ENCODE measurements at places on chromosomes 7 and 10.

GRCh38 chr10:13457958-13458686 is 70.7 kb downstream of the BEND7 start:
- no peak for DNase-seq

GRCh38 chr10:46198516-46198915 is 88.3 kb upstream of the ANTXRL start:
- peak; percentile 21 for DNase-seq

GRCh38 chr7:29479301-29480200 is 84.1 kb upstream of the PRR15 start:
- DNase-seq: no peak

- DNase-seq: peak; percentile 62
These were observed 363.9 kb upstream of the MGMT start for GRCh38 chr10:129102906-129103693.

DNA sequence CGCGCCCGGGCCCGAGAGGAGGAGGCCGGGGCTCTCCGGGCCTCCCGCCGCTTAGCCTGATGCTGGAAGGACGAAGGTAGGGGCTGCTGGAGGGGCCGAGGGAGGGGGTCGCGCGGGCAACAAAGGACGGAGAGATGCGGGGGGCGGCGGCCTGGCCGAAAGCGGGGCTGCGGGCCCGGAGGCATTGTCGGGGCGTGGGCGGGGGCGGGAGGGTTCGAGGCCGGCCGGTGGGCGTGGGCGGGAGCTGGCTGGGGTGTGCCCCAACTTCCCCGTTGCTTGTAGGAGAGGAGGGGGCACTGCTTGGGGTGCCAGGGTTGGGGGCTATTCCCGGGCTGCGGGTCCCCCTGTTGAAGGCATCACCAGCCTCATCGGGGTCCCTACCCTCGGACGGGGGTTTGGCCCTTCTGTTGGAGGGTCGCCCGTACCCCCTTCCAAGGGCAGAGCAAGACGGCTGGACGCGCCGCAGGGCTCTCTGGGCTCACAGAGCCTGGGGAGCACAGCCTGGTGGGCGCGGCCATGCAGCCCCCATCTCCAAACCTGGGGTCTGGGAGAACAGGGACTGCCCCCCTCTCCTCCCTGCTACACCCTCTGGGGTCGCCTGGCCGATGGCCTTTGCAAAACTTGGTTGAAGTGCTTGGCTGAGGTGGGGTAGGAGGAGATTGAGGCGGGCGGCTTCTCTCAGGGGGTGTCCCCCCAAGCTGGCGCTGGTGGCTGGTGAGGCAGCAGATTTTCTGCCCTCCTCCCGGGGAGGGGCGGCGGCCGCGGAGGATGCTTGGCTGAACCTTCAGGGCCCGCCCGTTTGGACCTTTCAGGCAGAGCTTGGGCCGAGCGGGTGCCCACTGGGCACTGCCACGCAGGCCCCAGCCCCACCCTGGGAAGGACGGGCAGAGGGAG is 699 bp downstream of the CLIP2 start:
- DNase-seq: no peak

DNA sequence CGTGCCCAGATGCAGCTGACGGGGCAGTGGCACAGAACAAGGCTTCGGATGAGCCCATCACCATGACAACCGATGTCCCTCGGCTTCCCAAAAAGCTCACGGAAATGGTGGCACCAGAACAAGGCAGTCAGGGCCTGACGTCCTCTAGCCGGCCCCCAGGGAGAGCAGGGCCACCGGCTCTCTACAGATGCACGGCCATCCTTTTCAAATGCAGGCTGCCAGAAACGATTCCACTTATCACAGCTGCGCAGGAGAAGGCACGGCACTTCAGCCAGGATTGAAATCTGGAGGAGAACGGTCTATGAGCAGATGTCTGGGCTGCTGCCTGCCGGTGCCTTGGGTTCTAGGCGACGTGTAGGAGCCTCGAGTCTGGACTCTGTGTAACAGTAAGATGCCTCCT is 223.8 kb downstream of the ZMYND11 start:
- DNase-seq: no peak

DNA sequence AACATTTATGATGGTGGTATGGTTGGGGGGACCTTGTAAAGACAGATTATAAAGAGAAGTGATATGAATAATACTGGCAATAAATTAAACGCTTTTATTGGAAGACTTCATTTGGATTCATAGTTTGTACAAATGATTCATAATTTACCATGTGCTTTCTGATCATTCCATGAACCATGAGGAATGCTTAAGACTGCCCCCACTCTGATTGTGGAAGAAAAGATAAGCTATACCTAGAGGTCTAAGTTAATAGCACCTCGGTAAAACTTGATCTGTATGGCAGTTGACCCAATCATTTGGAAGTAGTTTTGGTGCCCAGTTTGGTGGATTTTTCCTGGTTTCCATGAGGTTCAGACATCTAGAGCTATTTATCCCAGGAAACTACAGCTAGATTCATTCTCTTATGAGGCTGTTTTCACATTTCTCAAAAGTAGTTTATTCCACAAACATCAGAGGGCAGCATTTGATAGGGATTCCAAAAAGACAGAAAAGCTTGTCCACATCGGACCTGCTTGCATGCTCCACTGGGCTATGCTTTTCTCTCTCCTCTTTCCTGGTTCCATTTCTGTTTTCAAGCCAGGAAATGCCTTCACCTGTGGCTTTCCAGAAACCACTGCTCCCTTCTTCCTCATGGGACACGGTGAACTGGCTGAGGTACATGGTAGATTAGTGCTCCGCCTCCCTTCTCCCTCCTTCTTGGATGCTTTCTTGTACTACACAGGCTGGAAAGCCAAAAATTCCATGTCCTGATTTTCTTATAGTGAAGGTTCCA is 29.2 kb downstream of the TFAM start:
- DNase-seq: peak; percentile 89

- no peak for DNase-seq
These were observed 44.9 kb upstream of the CHST15 start for GRCh38 chr10:124138195-124138882.

DNA sequence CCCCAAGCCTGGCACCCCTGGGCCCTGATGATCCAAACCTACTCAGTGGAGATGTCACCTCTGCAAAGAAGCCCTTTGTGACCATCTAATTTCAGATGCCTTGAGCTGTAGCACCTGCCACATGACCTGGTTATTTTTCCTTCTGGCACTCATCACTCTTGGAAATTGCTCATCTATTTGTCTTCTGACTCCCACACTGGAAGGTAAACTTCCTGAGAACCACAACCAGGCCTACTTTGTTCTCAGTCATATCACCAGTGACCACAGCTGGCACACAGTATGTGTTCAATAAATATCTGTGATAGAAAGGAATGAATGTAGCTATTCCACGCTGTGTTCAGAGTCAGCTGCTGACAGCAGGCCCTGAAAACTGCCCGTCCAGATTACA is 97.1 kb downstream of the SH3PXD2A start:
- DNase-seq: no peak

All from cardiac fibroblast (primary cell).